ENCODE measurements at places on chromosomes 5 and 9. TPM values are rescaled to one million over a fixed set of nuclear protein-coding genes. Genes with fewer than 3 reads are reported as not detected.

The GPR150 gene
- total RNA-seq = 0.31 TPM

The BTNL8 gene
- total RNA-seq = not detected

The MYMK gene
- total RNA-seq = 441 TPM

The PKD2L2 gene
- total RNA-seq = not detected

The ORM2 gene
- not detected for total RNA-seq

The C5orf58 gene
- total RNA-seq = not detected

The TAF11L11 gene
- not detected for total RNA-seq

The IER5L gene
- 27.9 TPM for total RNA-seq

The ZFP2 gene
- total RNA-seq = 1.2 TPM

The PCDHA1 gene
- 0.10 TPM for total RNA-seq

The SOHLH1 gene
- not detected for total RNA-seq

The RNF38 gene
- total RNA-seq = 19.4 TPM

The TPPP gene
- 0.10 TPM for total RNA-seq

The GFI1B gene
- total RNA-seq = 0.10 TPM

The AMBP gene
- 0.36 TPM for total RNA-seq

The PCDHGA1 gene
- total RNA-seq = 5.2 TPM

The ACOT12 gene
- total RNA-seq = not detected

The NUTM2F gene
- total RNA-seq = not detected

The WNK2 gene
- total RNA-seq = not detected

The IL9 gene
- total RNA-seq = not detected

The ITGA2 gene
- 0.31 TPM for total RNA-seq

The PCSK5 gene
- total RNA-seq = 5.4 TPM

The SLC6A19 gene
- total RNA-seq = 0.31 TPM

The DPM2 gene
- 12.6 TPM for total RNA-seq

The SREK1 gene
- 63.1 TPM for total RNA-seq

The AK1 gene
- total RNA-seq = 777 TPM

The NUTM2G gene
- total RNA-seq = not detected

The FCN2 gene
- total RNA-seq = not detected

The CAVIN4 gene
- 311 TPM for total RNA-seq
